Activated naive CD8-positive, alpha-beta T cell treated with anti-CD3 and anti-CD28 coated beads, Interleukin-2, amount 10 ng/mL, durations not matched to agents 7 days and 5 days (primary cell): ENCODE measurements at places on chromosomes 4 and X. TPM values are rescaled to one million over a fixed set of nuclear protein-coding genes. Genes with fewer than 3 reads are reported as not detected.

HS3ST1 gene
- total RNA-seq = 0.47 TPM

ACE2 gene
- not detected for total RNA-seq

ALG13 gene
- 63.8 TPM for total RNA-seq

VCX gene
- total RNA-seq = not detected

AMBN gene
- total RNA-seq = not detected

MAGEA9B gene
- not detected for total RNA-seq

CHIC1 gene
- total RNA-seq = 8.6 TPM

CD40LG gene
- 2.5 TPM for total RNA-seq

SLC25A5 gene
- 325 TPM for total RNA-seq

HSFX3 gene
- not detected for total RNA-seq

ARHGEF38 gene
- total RNA-seq = not detected

PHF8 gene
- 47.2 TPM for total RNA-seq

PAGE5 gene
- 0.83 TPM for total RNA-seq

UGT2B17 gene
- total RNA-seq = not detected

GPR173 gene
- 0.14 TPM for total RNA-seq

HTR2C gene
- not detected for total RNA-seq

FGFBP2 gene
- 25.0 TPM for total RNA-seq

TBC1D9 gene
- 0.17 TPM for total RNA-seq

HERC5 gene
- total RNA-seq = 44.8 TPM

PCDH11X gene
- total RNA-seq = not detected

ARL9 gene
- total RNA-seq = 0.26 TPM

AWAT2 gene
- not detected for total RNA-seq

UCP1 gene
- total RNA-seq = not detected

EVC2 gene
- 0.68 TPM for total RNA-seq

MTNR1A gene
- not detected for total RNA-seq

GPR34 gene
- total RNA-seq = 1.8 TPM

MAGEA1 gene
- not detected for total RNA-seq

PABPC1L2B gene
- not detected for total RNA-seq

SH3BP2 gene
- 83.7 TPM for total RNA-seq

GAGE12H gene
- total RNA-seq = not detected

TECRL gene
- not detected for total RNA-seq

ADAMTS3 gene
- total RNA-seq = not detected

RHOXF2 gene
- not detected for total RNA-seq

RBM46 gene
- total RNA-seq = not detected

HPGDS gene
- total RNA-seq = not detected

MGAT4D gene
- total RNA-seq = not detected

PHOX2B gene
- not detected for total RNA-seq
